Suprapubic skin (tissue), 4 donors: ENCODE measurements at places on chromosomes 2 and 18. TPM values are rescaled to one million over a fixed set of nuclear protein-coding genes. Genes with fewer than 3 reads are reported as not detected.

TNFAIP6 gene
- total RNA-seq = not detected

DNA sequence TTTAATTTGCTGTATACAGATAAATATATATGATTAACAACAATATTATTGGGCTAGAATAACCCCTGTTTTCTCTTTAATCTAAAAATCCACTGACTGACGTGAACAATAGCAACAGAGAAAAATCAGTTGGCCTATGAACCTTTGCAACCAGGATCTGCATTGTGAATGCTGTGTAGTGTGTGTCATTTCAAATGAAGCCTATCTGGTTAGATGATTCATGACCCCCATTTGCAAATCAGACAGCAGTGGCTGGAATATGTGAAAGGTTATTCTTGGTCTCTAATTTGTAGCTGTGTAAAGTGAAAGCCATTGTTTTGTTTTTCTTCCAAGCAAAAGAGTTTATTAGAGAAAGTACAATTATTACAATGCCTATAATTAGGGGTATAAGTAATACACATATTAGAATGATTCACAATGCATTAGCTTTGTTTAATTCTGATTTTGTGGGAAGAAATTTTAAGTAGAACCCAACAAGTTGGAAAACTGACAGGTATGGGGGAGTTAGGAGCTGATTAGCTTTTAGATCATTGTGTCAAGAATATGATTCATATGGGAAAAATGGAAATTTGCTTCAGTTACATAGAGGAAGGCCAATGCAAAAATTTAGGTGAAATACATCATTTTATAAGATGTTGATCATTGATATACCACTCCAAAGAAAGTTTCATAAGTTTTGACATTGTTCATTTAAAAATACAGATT is 1362.2 kb upstream of the TMEFF2 start:
- no peak for DNase-seq

DNA sequence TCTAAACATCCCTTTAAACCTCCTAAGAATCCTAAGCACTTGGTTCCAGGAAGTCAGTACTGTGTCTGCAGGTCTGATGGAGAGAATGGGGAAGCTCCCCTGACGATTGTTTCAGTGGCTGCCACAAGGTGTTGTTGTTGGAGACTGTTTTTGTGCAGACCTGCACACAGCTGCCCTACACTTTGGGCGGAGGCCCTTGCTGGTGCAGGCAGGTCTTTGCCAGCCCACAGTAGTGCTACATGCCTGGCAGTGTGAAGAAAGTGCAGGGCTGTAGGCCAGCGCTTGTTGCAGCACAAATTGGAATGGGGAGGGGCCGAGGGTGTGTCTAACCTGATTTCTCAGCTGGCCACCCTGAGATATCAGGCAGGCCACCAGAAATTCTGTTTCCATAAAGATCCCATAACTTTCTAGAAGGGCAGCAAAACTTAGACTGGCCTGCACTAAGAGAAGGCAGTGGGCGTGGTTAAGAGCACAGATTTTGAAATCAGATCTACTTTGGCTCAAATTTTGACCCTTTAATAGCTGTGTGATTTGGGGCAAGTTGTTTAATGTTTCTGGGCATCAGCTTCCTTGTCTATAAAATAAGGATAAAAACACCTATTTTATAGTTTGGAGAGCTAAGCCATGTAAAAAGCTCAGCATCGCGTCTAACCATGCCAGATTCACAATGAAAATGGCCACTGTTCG is 83.7 kb upstream of the SLC1A4 start:
- DNase-seq = no peak

DNA sequence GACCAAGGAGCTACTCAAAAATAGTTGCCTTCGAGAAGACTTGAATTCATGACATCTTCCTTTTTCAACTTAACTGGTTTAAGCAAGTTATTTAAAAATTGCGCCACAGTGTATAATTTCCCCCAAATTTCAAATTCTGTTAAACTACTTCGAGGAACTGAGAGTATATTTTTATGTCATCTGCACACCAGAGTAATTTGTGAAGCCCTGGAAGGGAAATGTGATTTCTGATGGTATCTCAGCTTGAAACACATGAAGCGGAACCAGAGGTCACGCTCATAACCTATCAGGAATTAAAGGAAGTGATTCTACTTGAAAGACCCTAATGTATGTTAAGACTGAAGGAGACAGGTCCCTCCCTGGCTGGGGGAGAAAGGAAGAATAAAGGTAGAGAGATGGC is 33.9 kb upstream of the DARS1 start:
- no peak for DNase-seq

DNA sequence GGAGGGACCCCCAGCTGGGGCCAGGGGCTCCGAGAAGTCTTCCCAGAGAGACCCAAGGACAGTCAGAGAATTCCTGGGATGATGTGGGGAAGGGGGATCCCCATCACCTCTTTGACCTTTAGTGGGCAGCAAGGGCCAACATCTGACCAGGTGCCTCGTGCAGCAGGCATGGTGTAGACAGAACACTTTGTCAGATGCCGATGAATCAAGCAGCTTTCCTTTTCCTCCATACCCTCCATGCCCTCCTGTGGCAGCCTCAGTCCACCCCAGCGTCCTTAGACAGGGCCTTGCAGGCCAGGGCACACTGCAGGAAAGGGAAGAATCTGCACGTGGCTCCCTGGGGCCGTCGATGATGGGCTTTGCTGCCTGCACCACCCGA is 26.3 kb downstream of the GPR55 start:
- DNase-seq = no peak

DNA sequence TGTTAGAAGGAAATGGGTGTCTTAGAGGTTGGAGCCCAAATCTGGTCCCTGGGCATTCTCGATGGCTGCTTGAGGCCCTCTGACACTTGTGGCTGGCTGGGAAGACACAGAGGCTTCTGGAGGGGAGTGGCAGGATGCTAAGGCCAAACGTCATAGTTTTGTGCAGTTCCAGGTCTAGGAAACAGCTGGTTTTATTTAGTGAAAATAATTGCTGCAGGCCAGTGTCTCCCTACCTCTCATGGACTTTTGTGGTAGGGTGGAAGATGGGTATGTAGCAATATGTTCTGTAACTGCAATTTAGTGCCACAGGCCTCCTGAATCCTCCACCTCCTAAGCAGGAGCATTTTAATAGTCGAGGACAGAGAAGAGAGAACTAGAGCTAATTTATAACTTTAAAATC is 32.2 kb upstream of the SPRED2 start:
- DNase-seq = no peak

GRCh38 chr18:22987547-22988189 is 54.5 kb downstream of the RBBP8 start:
- DNase-seq = no peak

DNA sequence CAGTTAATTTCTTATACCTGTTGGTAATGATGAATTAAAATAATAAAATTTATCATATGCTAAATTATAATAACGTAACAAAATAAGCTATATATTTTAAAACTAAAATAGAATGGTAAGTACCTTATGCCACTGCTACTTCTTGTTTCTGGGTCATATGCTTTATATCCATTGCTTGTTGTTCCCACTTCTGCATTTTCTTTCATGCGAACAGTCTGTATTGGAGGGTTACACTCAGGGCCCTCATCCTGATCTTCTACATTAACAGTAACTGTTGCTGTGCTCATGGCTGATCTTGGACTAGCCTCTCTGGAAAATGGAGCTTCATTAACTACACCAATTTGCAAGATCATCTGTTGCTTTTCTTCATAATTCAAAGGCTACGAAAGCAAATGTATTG is 22.2 kb downstream of the DSC2 start:
- no peak for DNase-seq
